GM19239 (cell line): ENCODE measurements at places on chromosomes 5 and 9.

- DNase-seq, result no peak
Measured at GRCh38 chr5:94807985-94808384, 189.5 kb downstream of the SLF1 start.

DNA sequence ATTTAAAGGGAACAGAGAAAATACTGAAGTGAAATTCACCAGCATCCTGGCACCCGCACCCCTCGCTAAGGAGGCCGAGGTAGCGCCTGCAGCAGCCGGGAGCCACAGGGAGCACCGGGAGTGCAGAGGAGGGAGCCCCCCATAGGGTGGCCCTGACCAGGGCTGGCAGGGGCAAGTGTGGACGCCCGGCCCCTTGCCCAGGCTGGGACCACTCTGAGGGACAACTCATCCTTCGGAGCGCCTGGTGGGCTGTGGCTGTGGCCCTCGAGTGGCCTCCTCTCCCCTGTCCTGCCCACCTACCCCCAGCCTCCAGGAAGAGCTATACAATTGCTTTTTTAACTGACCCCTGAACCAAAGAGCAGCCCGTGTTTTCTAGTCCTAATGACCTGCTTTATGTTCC is 47.0 kb downstream of the PLEKHG4B start:
- DNase-seq, result no peak

DNA sequence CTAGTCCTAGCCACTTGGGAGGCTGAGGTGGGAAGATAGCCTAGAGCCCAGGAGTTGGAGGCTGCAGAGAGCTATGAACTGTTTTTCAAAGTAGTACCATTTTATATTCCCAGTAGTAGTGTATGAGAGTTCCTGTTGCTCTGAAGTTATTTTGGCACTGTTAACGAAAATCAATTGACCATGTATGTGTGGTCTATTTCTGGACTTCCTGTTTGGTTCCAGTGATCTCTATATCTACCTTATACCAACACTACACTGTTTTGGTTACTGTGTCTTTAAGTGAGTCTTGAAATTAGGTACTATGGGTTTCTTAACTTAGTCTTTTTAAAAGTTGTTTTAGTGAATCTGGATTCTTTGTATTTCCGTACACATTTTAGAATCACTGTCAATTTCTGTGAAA is 13.6 kb downstream of the SLF1 start:
- no peak for DNase-seq

- no peak for DNase-seq
Measured at GRCh38 chr9:20355022-20355421, 267.3 kb downstream of the MLLT3 start.

DNA sequence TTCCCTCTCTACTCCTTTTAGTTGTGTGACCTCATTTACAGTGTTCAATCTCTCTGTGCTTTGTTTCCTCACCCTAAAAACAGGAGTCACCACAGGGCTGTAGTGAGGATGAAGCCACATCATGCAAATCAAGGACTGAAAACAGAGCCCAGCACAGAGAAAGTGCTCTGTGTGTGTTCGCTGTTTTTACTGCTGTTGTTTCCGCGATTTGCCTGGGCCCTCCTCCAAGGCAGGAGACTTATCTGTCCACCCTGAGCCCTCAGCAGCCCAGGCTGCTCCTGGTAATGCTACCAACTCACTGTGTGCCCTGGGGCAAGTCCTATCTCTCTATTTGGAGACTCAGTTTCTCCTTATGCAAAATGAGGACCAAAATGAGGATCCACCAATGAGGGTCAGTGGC is 87.2 kb upstream of the NEURL1B start:
- no peak for DNase-seq

GRCh38 chr5:88792144-88792840 is 90.7 kb downstream of the MEF2C start:
- DNase-seq, result no peak

DNA sequence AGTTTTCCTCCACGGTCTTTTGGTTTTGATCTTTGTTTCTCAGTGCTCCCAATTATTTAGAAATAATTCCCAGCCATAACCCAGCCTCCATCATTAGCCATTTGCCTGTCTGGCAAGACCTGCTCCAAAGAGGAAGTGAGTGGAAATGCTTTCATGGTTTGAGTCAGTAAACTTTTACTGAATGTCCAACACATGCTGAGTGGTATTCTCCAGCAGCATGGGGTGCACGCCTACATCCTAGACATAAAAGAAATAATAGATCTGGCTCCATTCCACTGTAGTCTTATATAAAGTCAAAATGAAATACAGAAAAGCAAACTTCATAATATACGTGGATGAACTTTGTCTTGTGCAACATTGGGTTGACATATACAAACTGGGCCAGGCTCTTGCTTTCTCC is 757.2 kb downstream of the TLE1 start:
- DNase-seq, result no peak

DNA sequence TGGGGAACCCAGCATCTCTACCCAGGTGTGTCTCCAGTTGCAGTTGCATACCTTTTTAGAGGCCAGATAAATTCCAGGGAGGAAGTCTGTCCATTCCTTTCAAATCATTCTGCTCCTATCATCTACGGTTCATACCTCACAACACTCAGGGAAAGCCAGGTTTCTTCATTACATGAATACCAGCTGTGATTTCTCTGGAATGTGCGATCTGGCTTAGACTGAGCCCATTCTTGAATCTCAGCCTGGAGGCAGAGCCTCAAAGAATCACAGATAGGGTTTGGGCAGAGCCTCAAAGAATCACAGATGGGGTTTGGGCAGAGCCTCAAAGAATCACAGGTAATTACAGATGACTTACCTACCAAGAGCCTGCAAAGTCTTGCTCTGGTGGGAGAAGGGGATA is 7.2 kb downstream of the P4HA2 start:
- DNase-seq, result no peak

GRCh38 chr5:32708949-32709348 is 2.2 kb upstream of the NPR3 start:
- no peak for DNase-seq

GRCh38 chr9:23747088-23748075 is 78.7 kb downstream of the ELAVL2 start:
- DNase-seq, result no peak

- no peak for DNase-seq
Measured at GRCh38 chr5:78761840-78762239, 113.3 kb upstream of the LHFPL2 start.

DNA sequence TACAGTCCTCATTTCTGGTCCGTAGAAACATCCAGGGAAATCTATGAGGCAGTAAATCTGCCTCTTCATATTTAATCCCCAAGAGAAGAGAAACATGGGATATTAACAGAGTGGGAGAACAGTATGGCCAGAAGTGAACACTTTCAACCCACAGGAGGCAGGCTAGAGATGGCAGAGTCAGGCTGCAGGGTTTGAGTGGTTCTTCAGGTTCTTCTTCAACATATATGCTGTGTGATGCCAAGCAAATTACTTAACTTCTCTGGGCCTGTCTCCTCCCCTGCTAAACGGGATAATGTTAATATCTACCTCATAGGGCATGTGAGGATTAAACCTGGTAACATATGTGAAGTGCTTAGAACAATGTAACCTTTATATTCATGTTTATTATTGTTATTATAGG is 321.8 kb downstream of the PSAT1 start:
- DNase-seq, result no peak

GRCh38 chr9:136190237-136190601 is 14.7 kb downstream of the LHX3 start:
- no peak for DNase-seq

- DNase-seq, result no peak
Measured at GRCh38 chr5:132446621-132447020, 44.0 kb downstream of the IRF1 start.

DNA sequence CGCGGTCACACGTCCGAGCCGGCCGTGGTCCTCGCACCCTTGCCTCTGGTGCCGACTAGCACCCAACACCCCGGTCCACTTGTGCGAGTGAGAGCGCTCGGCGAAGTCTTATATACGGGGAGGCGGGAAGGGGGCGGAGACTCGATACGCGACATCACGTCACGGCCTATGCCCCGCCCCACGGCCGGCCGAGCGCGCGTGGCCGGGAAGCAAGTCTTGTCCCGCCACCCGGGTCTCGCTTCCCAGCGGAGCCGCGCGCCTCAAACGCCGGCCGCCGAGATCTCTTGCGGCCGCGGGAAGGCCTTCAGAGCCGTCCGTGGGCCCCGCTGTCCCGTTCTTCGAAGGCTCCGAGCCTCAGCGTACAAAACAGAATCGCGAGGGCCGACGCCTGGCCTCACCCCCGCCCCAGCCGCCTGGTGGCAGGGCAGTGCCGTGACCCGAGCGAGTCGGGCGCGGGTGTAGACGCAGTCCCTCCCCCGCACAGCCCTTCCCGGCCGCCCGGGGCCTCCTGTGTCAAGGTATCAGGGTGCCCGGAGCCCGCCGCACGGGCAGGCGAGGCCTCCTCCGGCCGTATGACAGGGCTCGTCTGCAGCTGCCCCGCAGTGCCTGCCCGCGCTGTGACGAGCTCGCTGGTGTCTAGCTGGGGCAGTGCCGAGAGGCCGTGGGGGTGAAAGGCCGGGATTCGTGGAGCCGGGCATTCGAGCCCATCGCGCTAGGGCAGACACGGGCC is at the start of gene PLK2:
Gene PLK2 (minus strand): TSS at position 85 of the 730 bp plus-strand sequence. CDS start 127 bp downstream, outside the sequence.
- peak; percentile 65 for DNase-seq

DNA sequence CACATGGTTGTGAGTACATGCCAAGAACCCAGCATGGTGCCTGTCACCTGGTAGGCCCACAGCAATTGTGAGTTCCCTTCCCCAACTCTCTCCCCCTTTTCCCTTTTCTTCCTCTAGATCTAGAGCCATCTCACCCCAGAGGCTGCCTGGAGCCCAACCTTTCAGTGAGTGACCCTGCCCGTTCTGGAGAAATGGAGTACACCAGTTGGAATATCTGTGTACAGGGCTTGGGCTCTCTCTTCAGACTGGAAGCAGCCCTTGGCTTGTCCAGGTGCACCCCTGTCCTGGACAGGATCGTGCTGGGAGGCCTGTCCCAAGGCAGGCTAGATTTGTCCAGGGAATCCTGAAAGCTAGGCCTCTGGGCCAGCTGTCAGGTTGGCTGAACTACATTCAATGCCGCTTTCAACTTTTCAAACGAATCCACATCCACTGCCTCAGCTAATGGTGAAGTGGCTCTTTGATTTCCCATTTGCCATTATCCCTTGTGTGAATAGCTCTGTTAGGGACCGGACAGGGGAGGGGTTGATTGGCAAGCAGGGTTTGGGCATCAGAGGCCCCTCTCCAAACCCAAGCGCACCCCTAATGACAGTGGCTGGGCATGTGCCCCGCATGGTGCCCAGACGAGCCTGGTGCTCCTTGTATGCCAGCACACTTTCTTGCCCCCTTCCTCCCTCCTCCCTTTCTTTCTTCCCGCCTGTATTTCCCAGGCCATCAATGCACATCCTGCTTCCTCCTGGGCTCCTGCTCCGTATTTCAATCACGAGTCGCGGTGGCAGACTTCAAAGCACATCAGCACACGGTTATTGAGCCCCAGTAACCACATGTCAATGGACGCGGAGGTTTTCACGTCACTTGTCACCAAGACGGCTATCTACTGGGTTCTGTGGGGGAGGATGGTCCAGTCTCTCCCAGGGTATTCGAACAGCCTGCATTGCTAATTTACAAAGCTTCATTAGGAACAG is 211.2 kb downstream of the DAB2IP start:
- DNase-seq, result no peak

DNA sequence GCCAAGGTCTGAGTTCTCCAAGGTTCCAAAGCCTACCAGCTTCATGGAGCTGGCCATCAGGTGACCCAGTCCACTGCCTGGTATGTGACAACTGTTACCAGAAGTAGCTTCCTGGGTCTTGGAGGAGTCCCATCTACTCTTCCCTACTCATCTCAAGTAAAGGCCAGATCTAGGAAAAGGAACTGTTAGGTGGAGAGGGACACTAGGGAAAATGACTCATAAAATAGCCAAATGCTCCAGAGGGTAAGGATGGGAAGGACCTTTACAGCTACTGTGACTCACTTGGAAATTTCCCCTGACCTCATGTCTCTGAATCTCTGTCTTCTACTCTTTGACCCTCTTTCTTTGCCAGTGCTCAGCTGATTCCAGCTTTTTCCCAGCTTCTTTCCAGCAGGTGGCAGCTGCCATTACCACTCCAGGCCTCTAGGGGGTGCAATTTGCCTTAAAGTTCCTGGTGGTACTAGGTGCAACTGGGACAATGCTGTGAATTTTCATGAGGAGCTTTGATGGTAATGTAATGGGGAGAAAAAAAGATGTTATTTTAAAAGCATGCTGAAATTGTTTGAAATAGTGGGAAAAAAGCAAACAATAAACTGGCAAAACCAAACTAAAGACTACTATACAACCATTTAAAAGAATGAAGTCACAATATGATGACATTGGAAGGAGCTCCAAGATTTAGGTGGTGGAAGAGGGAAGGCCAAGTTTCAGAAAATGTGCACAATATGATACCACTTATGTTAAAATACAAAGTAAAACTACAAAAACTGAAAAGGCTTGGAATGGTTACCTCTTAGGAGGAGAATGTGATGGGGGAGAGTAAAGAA is 27.1 kb upstream of the MYORG start:
- peak; percentile 52 for DNase-seq

DNA sequence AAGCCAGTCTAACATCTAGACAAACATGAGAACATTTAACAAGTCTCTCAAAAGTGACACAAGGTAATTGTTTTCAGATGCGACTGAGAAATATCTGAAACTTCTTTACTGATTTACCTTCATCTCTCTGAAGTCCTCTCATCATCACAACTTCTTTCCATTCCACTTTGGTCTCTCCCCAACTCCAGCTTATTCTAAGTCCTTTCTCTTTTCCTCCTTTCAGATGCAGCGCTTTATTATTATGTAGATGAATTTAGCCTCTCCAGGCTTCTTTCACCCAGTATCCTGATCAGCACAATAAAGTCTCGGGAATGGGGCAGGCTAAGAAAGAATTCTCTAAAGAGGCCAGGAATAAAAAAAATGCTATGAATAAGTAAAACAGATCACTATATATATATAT is 128.0 kb downstream of the KCTD16 start:
- DNase-seq, result no peak

GRCh38 chr9:13186774-13187173 is 92.7 kb downstream of the MPDZ start:
- DNase-seq, result no peak

- DNase-seq, result peak; percentile 56
Measured at GRCh38 chr5:179906795-179907555, 722 bp downstream of the TBC1D9B start.

DNA sequence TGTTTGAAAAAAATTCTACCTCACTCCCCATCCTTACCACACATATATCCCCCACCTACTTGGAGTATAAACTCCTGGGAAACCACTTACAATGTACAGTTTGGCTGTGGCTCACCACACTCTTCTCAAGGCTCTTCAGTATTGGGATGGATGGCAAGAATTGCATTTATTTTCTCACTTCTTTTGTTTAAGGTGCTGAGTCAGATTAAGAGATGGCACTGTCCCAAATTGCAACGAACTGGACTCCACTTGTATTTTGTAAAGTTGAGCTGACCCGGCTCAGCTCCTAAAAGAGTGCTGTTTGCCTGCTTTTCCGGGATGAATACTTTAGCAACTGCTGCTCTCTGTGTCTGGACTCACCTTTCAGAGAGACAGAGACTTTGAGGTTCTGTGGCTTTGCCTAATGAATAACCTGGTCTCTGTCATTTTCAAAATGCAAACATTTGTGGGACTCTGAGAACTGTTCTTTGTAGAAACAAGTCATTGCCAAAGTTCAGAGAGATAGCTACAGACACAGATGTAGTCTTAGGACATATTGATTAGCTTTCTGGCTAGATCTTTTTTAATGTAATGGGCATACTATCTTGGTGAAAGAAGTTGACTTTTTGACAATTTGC is 42.2 kb downstream of the PPP2R2B start:
- no peak for DNase-seq

- DNase-seq, result no peak
Measured at GRCh38 chr5:8329773-8330172, 460.8 kb downstream of the MTRR start.
